ENCODE measurements at places on chromosomes 6 and 20.

DNA sequence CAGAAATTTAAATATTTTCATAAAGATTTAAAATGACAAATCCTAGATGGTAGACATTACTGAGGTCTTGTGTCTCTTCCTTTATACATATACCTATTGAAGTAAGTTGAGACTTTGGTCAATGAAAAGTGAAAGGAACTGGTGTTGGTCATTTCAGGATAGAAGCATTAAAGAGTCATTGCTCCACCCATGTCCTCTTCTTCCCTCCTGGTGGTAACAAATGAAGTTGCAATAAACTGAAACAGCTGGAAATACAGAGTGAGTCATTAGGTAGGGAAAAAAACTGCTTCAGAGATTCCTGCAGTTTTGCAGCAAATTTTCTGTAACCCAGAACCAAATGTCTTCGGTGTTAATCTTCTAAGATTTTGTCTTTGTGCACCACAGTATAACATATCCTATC is 448.0 kb downstream of the EYS start:
- DNase-seq = peak; percentile 2

DNA sequence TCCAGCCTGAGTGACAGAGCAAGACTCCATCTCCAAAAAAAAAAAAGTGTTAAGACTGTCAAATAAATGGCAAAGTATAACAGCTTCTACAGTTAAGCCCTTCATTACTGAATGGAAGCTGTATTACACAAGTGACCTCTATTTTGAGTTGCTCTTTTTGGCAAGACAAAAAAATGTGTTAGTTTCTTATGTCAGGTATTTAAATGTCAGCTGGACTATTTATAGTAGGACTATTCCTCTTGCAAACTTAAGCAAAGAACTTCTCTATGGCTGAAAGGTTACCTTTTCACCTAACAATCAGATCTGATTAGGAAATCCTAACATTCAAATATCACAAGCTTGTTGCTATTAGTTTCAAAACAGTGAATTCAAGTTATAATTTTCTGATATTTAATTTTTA is 12.4 kb downstream of the UBE2V1 start:
- no peak for DNase-seq

DNA sequence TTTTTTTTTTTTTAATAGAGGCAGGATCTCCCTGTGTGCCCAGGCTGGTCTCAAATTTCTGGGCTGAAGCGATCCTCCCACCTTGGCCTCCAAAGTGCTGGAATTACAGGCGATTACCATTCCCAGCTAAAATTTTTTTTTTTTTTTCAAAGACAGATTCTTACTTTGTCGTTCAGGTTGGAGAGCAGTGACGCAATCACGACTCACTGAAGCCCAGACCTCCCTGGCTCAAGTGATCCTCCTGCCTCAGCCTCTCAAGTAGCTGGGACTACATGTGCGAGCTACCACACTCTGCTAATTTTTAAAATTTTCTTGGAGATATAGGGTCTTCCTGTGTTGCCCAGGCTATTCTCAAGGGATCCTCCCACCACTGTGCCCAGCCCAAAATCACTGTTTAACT is 58.0 kb upstream of the MYO6 start:
- no peak for DNase-seq

DNA sequence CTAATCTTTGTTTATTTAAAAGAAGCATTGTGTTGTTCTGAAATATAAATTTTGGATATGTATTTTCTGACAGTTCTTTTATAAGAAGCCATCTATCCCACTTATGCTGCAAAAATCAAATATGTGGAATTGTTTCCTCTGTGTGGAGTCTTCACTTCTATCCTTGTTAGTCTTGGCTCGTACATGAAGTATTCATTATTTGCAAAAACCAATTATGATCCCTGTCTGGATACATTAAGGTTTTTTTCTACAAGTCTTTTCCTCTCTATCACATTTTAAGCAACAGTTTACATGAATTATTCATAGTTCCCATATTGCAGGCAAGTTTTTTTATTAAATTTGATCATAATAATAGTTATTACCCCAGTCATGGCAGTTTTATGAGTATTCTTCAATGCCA is 490.8 kb upstream of the GJE1 start:
- DNase-seq = no peak

DNA sequence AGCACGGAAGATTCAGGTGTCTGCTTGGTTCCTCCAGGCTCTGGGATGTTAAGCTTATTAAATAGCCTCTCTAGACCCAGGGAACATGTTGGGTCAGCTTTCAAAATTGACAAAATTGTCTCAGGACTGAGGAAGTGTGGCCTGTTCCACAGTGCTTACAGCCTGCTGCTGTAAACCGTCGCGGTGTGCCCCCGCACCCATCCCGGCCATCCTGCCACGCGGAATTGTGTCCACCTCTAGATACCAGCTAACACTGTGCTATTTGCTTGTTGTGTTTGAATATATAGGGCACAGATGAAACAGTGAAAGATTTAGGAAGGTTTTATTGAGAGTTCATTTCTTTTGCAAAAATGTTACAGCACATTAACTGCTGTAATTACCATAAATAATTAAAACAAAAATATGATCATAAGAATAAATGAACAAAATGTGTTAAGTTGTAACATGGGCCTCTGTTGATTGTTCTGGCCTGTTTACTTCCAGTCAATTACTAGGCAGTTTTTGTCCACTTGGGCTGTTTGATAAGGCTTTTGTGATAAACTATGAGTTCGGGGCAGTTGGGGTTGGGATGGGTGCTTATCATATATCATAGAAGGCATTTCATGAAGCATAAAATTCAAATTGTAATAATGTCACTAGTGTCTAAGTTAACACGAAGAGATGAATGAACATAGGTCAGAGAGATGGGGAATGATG is 77.4 kb downstream of the ARID1B start:
- no peak for DNase-seq

DNA sequence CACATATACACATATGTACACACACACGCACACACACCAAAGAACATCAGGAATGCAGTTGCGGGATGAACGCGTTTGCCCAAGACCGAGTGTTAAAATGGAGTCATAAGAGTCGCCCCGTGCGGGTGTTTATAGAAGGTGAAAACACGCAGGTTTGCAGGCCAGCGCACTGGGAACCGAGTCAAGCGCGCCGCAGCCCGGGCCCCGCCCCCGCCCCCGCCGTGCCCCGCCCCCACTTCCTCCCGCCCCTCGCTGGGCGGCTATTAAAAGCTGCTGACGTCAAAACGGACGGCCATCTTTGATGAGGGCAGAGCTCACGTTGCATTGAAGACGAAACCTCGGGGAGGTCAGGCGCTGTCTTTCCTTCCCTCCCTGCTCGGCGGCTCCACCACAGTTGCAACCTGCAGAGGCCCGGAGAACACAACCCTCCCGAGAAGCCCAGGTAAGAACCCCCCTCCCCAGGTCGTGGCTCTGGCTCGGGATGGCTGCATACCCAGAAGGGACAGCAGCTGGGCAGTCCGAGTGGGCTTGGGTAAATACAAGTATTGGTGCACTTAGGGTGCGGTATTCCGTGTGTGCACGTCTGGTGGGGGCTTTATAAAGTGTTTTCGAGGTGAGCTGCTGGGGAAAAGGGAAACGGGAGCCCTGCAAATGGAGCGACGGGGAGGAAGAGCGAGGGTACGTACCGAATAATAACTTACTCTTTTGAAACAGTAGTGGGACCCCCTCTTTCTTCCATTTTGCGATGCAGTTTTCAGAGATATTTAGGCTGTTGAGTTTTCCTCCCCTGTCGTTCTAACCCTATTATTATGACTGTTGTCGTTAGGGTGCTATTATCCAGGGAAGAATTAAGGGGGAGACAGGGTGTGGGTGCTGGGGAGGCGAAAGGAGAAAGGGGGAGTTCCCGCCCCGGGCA is at the start of gene SNAP25:
TSS of gene SNAP25 (plus strand) at position 295 of the 916 bp plus-strand sequence. CDS start 56,662 bp downstream, outside the sequence.
- peak; percentile 47 for DNase-seq

GRCh38 chr6:155278319-155279049 is 14.7 kb downstream of the CLDN20 start:
- DNase-seq = no peak

DNA sequence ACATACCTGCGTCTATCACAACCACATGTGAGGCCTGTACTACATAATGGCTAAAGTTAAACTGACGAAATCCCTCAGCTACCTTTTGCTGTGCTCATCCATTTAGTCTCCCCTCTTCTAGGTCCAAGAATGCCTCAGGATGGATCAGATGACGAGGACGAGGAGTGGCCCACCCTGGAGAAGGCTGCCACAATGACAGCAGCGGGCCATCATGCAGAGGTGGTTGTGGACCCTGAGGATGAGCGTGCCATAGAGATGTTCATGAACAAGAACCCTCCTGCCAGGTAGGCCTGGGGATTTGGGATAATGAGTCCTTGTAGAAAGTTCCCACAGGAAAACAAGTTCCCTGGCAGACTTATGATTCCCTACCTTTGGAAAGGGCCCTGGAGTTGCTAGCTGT is 6.0 kb downstream of the BYSL start:
- no peak for DNase-seq

DNA sequence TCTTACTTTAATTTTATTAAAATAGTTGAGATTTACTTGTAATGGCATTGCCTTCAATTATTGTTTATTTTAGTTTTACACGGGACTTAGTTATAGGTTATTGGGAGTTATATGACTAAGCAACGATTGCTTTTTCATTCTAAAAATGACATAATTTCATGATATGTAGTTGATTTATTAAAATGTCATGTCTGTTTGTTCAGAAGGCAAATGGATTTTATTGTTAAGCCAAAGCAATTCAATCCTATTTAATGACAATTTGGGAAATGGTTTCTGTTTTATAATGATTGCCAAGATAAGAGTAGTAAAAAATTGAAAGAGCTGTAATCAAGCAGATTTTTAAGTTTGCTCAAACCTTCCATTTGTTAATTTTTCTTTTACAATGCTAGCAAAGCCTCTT is 74.7 kb downstream of the PHACTR2 start:
- no peak for DNase-seq

- no peak for DNase-seq
Measured at GRCh38 chr20:35248641-35249475, 22.4 kb downstream of the MMP24 start.

All from kidney capillary endothelial cell (primary cell).